ENCODE measurements at places on chromosomes 12 and 14.
A peak's percentile ranks its signal among the peaks of the same experiment; 100 is the strongest.

DNA sequence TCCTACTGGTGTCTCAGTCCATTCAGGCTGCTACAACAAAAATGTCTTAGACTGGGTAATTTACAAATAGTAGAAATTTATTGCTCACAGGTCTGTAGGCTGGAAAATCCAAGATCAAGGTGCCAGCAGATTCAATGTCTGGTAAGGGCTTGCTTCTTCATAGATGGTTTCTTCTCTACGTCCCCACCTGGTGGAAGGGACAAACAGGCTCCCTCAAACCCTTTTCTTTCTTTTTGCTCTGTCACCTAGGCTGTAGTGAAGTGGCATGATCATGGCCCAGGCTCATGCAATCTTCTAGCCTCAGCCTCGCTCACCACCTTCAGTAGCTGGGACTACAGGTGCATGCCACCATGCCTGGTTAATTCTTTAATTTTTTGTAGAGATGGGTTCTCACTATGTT is 106.8 kb upstream of the RPH3A start:
- DNase-seq: no peak

DNA sequence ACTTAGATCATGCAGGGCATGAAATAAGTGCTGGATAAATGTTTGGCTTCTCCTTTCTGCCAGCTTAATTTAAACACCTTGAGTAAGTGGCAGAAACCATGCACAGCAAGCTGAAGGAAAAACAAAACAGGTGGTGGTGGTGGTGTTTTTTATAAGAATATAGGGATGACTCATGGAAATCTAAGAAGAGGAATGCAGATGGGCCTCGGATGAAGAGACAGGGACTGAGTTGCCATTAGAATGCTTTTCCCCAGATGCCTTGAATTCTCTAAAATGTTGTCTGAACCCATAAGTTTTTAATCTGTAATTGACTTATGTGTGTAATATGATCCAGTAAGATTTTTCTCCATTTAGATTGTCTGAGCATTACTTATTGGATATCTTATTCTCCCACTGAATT is 93.1 kb upstream of the ZDHHC17 start:
- no peak for DNase-seq

DNA sequence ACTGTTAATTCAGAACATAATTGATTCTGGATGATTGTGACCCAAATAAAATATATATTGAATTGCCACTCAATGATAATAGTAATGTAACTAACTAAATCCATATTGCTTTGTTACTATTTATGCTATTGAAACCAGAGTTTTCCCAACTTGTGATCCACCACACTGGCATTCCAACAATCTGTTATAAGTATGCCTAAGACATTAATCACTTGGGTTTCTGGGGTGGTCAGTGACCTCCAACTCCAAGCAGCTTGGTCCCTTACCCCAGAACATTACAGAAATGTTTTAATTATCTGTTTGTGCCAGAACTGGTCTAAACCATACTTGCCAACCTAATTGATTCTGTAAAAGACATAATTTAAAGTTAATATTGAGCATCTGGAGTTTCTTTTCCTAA is 14.6 kb downstream of the CAPS2 start:
- DNase-seq: no peak

DNA sequence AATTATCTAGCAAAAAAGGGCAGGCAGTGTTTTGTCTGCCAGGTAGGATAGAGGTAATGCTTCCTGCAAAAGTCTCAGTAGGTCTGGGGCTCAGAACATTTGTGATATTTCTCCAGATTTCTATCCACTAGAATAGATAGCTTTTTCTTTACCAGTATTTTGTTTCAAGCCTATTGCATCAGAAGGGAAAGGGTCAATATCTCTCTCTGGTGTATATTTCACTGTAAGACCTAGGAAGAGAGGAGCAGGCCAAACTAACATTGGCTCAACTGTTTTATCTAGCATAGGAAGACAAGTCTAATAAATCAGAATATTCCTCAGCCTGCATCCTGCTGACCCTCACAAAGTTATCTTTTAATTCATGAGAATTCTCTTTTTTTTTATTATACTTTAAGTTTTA is 106.7 kb upstream of the DAAM1 start:
- no peak for DNase-seq

GRCh38 chr12:34287437-34287836 is 265.1 kb downstream of the ALG10 start:
- DNase-seq: no peak

DNA sequence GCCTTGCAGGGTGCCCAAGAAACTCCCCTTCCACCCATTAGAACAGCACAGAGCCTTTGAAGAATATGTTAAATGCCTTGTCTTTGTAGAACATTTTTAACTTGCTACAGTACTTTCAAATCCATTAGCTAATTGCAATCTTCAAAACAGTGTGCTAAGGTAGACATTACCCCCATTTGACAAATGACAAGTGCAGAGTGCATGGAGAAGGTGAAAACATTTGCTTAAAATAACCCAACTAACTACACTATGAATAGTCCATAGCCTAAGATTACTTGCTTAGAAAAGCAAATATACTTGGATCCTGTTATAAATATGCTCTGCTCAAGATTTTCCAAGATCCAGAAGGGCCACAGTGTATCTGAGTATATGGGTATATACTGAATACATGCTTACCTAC is 87.0 kb upstream of the G2E3 start:
- DNase-seq: no peak

DNA sequence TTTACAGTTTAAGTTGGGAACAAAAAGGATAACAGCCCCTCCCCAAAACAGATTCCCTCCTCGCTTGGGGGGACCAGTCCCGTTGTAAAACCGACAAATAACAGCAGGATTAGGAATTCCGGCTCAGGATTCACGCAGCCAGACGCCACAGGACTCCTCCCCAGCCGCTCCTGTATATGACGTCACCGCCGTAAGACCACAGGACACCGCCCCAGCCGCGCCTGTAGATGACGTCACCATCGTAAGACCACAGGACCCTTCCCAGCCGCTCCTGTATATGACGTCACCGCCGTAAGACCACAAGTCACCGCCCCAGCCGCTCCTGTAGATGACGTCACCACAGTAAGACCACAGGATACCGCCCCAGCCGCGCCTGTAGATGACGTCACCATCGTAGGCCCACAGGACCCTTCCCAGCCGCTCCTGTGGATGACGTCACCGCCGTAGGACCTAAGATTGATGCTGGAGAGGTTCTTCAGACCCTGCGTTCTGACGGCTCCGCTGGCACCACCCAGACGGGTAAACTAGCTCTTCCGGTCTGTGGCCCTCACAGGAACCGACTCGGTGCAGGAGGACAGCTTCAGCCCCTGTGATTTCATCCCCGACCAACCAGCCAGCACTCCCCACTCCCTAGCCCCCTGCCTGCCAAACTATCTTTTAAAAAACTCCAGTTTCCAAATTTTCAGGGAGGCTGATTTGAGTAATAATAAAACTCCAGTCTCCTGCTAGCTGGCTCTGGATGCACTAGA is 43.9 kb upstream of the FBRSL1 start:
- no peak for DNase-seq

- DNase-seq: no peak
Measured at GRCh38 chr14:38828183-38828827, 274.7 kb downstream of the SEC23A start.

GRCh38 chr14:93725993-93726392 is 62.3 kb downstream of the PRIMA1 start:
- DNase-seq: no peak

DNA sequence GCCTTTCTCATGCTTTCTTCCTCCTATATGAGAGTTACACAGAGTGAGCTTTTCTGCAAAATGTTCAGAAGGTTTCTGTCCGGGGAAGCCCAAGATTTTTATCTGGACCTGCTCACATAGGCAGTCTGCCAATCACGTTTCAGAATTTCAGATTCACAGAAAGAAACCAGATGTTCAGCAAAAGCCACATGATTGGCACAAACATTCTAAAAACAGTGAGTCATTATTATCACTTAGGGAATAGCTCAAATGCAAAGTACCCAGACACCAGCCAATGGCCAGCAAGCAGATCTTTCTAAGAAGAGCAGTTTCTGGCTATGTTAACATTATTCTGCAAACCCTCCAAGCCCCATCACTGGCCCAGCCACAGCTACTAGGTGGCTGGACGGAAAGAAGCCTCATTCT is 1558.5 kb upstream of the TMEM132C start:
- no peak for DNase-seq

DNA sequence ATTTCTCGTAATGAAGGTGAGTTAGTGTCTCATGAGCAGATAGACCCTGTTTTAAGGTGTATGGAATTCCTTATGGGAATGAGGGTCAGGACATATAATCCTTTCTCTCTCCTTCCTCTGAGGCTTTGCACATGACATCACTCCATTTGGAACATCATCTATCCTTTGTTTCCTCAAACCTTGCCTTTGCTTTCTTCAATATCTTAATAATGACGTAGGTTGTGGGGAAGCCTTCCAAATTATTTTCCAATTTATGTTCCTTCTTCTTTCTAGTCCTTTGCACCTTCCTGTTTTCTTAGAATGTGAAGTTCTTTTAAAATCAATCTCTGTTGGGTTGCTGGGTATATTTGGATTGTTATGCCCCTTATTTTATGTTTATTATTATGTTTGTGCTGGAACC is 502.9 kb upstream of the STXBP6 start:
- no peak for DNase-seq

DNA sequence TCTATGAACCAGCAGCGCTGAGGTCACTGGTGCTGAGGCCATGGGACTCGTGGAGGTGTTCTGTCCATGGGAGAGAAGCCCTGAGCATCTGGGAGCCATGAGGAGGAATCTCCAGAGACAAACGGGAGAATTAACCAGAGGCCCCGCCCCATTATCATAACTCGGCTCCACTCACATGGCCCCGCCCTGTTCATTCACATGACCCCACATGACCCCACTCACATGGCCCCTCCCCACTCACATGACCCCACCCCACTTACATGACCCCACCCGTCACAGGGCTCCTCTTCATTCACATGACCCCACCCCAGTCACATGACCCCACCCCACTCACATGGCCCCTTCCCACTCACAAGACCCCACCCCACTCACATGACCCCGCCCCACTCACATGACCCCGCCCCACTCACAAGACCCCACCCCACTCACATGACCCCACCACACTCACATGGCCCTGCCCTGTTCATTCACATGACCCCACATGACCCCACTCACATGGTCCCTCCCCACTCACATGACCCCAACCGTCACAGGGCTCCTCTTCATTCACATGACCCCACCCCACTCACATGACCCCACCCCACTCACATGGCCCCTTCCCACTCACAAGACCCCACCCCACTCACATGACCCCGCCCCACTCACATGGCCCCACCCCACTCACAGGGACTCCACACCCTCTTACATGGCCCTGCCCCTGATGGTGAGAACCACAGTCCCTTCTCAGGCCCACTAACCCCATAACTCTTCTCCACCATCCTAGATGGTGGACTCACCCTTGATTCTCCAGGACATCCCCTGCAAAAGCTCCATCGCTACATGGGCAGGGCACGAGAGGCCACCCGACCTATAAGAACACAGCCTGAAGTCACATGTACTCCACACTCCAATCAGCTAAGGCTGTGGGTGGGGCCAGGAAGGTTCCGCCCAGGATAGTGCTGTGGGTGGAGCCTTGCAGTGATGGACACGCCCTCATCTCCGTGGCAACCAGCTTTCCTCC is 151.1 kb upstream of the SFSWAP start:
- DNase-seq: no peak

- DNase-seq: no peak
Measured at GRCh38 chr12:100741084-100741711, 53.4 kb upstream of the ANO4 start.

- DNase-seq: no peak
Measured at GRCh38 chr12:40730281-40730680, 38.0 kb downstream of the CNTN1 start.

- DNase-seq: peak; percentile 3
Measured at GRCh38 chr12:112198120-112198733, 72.9 kb downstream of the TRAFD1 start.

- no peak for DNase-seq
Measured at GRCh38 chr12:11596141-11596540, 53.3 kb upstream of the ETV6 start.

GRCh38 chr12:23862701-23863100 is 86.8 kb downstream of the SOX5 start:
- DNase-seq: no peak

- DNase-seq: no peak
Measured at GRCh38 chr14:32382704-32383103, 53.6 kb downstream of the AKAP6 start.

DNA sequence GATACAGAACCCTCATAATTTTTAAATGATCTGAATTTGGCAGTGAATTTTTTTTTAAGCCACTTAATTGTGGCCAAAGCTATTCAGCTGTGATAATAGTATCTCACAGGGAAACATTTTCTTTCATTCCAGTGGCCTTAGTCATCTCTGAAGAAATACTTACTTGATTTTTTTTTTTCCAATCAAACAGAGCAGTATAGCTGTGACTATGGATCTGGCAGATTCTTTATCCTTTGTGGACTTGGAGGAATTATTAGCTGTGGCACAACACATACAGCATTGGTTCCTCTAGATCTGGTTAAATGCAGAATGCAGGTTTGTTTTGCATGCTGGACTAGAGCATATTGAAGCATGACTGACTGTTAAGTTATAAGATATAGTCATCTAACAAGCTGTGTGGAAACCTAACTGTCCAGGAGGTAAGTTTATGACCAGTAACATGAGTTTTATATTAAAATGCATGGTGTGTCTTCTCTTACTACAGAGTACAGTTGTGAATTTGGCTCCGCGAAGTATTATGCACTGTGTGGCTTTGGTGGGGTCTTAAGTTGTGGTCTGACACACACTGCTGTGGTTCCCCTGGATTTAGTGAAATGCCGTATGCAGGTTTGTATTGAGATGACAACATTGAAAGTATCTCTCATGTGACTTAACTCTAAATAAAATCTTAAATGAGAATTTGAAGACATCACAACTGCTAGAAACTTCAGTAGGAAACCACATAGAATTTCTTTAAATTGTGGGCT is 1.9 kb downstream of the SLC25A3 start:
- DNase-seq: no peak

GRCh38 chr14:95725685-95726336 is 11.9 kb upstream of the TCL1A start:
- DNase-seq: no peak

All from activated naive CD4-positive, alpha-beta T cell (primary cell).